ENCODE measurements at places on chromosomes 4 and X. TPM values are rescaled to one million over a fixed set of nuclear protein-coding genes. Genes with fewer than 3 reads are reported as not detected.

IL9R gene
- 0.16 TPM for total RNA-seq

KDR gene
- total RNA-seq = 4.3 TPM

PCDH11X gene
- total RNA-seq = under 0.01 TPM

TMEM47 gene
- total RNA-seq = 28.3 TPM

NXF2B gene
- not detected for total RNA-seq

FAM149A gene
- 5.6 TPM for total RNA-seq

MID1IP1 gene
- total RNA-seq = 88.7 TPM

CT55 gene
- total RNA-seq = not detected

XAGE1A gene
- total RNA-seq = not detected

CAPN6 gene
- 0.13 TPM for total RNA-seq

CFP gene
- 0.56 TPM for total RNA-seq

ZFYVE28 gene
- total RNA-seq = 8.0 TPM

All from epithelial cell of alveolus of lung (primary cell).